ENCODE measurements at places on chromosomes 3 and 15.

GRCh38 chr3:197297476-197298340 is 704 bp downstream of the DLG1 start:
- peak; percentile 89 for DNase-seq

- DNase-seq: no peak
These were observed 235.9 kb downstream of the ARRDC4 start for GRCh38 chr15:98196371-98196770.

DNA sequence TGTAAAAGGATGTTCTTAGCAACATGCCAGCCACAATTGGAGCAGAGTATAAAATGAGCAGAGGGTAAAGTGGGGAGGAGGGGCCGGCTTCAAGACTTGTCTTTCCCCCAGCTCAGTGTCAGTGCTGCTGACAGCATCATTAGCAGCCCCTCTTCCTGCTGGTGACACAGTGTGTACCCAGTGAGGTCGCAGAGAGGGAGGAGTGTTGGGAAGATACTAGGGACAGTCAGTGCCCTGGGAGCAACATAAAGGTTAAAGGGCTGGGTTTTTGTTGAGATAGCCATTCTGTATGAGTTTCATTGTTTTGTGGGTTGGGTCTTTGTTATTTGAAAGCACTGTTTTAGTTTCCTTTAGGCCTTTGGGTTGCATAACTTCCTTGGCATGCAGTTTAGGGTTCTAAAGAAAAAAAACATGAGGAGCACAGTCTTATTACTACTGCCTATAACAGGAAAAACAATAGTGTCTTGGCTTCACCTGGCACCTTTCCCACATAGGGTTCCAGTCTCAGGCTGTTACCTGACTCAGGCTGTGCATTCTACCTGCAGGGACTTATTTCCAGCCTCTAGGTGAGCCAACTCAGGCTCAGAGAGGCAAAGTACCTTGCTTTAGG is 94.1 kb upstream of the SKOR1 start:
- no peak for DNase-seq

- DNase-seq: peak; percentile 53
These were observed 3.0 kb upstream of the MAP1A start for GRCh38 chr15:43514241-43515057.

- DNase-seq: no peak
These were observed 231.2 kb downstream of the ATP8B4 start for GRCh38 chr15:49887659-49888322.

DNA sequence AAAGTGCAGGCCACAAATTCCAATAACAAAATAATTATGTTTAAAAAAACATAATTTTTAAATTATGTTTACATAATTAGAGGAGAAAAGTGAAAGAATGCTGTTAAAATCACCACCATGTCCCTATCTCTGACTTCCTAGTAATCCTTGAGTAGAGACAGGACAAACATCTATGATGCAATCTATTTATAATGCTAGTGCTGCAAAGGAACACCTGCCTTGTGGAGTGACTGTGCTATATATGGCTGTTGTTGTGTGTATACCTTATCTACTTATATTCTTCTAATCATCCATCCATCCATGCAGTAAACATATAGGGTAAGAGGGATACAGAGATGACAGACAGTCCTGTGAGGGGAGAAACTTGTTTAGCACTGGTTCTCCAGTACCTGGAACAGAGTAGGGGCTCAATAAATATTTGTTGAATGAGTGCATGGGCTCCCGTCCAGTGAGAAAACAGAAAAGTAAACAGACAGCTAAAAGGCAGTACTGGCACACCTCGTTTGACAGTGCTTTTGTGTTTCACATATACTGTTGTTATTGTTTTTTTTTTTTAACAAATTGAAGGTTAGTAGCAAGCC is 229.3 kb upstream of the UBE2E1 start:
- DNase-seq: no peak

GRCh38 chr3:135084405-135084804 is 289.3 kb downstream of the EPHB1 start:
- DNase-seq: no peak

DNA sequence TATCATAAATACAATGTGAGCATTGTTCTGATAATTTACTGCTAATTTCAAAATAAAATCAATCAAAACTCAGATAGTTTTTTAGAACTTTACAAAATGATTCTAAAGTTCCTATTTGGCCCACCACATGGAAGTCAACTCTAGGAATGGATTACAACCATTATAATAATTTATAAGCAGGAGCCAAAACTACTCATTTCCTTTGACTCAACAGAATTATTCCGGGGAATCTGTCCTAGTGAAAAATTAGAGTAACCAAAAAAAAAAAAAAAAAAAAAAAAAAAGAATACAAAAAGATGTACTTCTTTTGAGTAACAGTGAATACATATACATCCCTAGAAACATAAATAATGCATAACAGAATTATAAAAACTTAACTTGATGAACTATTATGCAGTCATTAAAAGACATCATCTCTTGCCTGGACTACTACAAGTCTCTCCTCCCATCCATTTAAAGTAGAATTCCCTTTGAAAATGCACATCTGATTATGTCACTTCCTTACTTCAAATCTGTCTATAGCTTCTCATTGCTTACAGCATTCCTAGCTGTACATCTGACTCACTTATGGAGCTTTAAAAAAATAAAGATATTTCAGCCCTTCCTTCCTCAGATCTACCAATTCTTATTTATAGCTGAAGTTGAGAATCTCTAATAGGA is 43.4 kb downstream of the HDGFL3 start:
- DNase-seq: no peak

DNA sequence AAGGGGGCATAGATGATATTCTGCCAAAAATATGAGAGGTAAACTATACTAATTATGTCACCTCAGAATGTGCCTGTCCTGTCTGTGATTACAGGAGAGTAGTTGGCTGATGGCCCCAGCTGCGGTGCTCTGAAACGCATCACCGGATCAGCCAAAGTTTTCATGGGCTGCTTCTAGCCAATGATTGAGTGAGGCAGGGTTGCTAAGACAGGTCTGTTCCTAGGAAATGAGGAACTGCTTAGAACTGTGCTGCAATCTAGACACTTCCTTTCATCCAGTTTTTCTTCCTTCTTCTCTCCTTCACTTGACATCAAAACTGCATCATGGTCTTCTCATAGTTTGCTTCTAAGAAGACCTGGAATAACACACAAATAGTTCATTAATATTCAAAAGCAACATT is 124.0 kb downstream of the KCNH8 start:
- DNase-seq: no peak

DNA sequence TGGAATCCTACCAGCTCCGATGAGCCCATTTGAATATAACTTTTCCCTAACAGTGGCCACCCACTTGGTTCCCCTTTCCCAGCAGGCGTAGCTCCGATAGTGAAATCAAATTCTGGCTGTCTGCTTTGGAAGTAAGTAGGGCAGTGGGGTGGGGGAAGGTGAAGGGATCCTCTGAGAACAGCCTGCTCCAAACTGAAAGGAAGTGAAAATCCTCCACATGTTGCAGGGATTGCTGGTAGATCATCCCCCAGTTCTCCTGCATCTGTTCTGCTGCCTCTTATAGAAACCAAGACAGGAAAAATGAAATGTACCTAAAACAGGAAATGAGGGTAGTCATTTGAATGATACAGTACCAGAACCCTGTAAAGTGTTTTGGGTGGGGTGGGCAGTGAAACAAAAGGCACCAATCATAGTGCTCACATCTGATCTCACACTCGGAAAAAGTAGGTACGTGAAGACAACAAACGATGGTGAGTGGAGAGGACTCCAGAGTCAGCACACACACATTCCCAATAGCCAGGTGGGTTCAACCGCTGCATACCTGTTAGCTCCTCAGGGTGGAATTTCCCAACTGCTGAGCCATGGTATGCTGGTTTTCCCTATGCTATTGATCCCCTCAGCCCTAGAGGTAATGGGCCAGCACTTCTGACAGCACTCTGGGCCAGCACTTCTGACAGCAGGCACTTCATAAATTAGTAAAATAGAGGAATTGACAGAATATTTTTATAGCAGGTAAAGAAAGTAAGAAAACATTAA is 304.9 kb upstream of the ADAMTS9 start:
- no peak for DNase-seq

DNA sequence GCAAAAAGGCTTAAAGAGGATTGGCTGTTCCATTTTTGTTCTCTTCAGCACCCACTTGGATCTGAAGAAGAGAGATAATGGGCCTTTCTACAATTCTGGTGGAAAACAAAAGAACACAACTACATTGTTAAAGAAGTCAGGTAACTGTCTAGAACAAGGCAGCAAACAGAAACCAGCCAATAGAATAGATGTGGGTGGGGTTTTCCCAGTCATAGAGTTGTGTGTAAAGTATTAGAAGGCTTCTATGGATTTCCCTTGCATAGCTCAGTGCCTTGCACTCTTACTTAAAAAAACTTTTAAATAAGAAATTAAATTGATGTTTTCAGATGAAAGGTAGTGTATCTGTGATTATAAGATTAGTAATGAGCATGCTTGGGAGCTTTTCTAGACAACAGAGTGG is 462.7 kb upstream of the ATP11B start:
- no peak for DNase-seq

DNA sequence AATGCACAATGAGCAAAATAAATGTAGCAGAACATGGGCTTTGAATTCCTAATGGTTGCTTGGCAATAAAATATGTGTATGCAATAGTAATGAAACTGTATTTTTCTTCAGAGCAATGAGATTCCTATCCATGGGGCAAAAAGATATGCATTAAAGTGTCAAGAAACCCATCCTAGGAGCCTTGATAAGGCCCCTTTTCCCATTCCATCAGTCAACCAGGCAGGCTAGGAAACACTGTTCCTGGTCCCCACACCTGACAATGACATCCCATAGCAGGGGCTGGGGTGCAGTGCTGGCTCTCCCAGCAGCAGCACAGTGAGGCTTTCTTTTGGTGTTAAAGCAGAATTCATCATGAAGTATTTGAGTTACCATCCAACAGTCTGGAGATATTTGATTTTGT is 113.3 kb upstream of the AGTR1 start:
- no peak for DNase-seq

DNA sequence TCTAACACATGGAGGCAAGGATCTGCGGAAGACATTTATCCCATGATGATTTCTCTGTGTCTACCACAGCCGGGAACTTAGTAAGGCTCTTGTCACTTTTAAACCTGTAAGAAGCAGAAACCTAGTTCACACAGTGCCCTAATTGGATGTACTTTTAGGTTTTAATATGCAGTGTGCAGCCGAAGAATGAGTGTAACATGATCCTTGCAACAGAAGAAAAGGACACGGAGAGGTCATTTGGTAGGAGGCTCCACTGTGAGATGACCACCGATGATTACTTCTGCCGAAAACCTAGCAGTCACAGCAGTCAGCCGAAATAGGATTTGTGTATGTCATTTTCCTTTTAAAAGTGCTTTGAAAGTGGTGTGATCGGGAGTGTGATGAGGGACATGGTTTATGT is 6.8 kb downstream of the CACNA1D start:
- DNase-seq: no peak

GRCh38 chr3:143098032-143098764 is 21.4 kb upstream of the CHST2 start:
- no peak for DNase-seq

GRCh38 chr15:92083190-92083589 is 229.7 kb downstream of the SLCO3A1 start:
- no peak for DNase-seq

- no peak for DNase-seq
These were observed 1013.3 kb downstream of the TUSC7 start for GRCh38 chr3:117722856-117723255.

GRCh38 chr3:129001806-129002572 is 885 bp downstream of the EFCC1 start:
- DNase-seq: no peak

- no peak for DNase-seq
These were observed 30.1 kb downstream of the CFAP161 start for GRCh38 chr15:81163961-81164800.

- DNase-seq: peak; percentile 60
These were observed at the start of gene AP3B2 for GRCh38 chr15:82709421-82710207. AP3B2 (minus strand) TSS chr15:82709875; CDS start chr15:82709706, 169 bp downstream.

DNA sequence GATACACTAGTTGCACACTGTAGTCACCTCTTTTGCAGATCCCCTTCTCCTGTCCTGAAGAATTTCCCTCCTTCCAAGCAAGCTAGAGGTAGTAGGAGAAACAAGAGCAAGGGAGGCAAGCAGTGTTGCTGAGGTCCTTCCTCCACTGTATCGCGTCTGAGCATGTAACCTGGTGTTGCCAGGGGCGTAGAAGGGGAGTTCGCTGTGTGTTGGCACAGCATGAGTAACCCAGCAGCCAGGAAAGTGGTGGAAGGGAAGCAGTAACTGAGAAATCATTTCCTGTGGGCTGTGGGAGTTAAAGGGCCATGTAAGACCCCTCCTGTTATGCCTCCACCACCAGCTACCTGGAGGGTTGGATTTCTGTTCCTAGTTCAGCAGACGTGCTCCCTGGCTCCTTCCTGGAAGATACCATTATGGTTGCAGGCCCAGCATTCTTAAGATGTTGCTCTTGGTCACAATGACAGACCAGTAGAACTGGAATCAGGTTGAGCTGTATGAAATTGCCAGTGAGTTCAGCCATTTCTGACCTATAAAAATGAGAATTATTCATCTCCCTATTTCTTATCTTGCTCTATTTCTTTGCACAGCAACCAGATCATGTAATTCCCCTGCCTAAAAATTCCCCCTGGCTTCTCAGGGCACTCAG is 215.3 kb upstream of the TOPAZ1 start:
- no peak for DNase-seq

- DNase-seq: no peak
These were observed 4.2 kb upstream of the CHRM5 start for GRCh38 chr15:33963831-33964664.

- peak; percentile 91 for DNase-seq
These were observed 147.0 kb upstream of the SLCO3A1 start for GRCh38 chr15:91706322-91707032.

DNA sequence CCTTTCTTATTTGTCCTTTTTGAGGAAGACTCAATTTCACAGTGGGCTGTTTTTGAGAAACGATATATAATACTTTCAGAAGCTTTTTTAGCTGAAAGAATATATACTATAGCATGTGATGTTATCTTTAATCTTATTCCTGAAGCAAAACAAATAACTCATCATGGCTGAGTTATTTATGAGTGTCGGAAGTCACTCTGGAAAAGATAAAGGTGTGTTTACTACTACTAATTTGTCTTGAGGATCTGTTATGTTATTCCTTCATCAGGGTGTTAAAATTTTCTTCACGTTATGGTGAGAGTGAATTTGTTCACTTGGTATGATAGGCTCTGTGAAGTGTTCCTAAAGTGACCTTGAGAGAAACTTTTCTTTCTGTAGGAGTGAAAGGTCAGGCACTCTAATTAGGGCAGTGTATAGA is 4.7 kb downstream of the TCF12 start:
- DNase-seq: no peak

- no peak for DNase-seq
These were observed 442.3 kb upstream of the TPRG1 start for GRCh38 chr3:188729422-188729821.

GRCh38 chr15:101702077-101702476 is 22.2 kb downstream of the TARS3 start:
- no peak for DNase-seq

All from CD4-positive, alpha-beta T cell treated with Interleukin-15 for 4 hours (primary cell).